ENCODE measurements at places on chromosomes 3 and 15.

- DNase-seq = no peak
These were observed 47.2 kb upstream of the GALNT15 start for GRCh38 chr3:16127249-16127648.

DNA sequence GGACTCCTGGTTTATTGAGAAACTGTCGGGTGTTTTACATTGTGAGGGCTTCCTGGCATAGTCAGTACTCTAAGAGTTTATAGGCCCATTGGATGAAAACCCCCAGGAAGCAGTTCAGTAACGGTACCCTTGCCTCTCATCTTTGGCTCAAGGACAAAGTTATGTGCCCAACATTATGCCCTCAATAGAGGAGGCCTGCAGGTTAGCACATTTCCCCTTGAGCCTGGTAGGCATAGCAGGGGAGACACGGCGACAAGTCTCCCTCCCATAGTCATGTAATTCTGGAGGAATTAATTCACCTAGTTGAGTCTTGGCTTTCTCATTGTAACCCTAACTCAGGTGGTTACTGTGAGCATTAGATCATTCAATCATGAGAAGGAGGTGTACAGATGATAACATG lies 60.5 kb downstream of the GHSR start:
- DNase-seq = no peak

DNA sequence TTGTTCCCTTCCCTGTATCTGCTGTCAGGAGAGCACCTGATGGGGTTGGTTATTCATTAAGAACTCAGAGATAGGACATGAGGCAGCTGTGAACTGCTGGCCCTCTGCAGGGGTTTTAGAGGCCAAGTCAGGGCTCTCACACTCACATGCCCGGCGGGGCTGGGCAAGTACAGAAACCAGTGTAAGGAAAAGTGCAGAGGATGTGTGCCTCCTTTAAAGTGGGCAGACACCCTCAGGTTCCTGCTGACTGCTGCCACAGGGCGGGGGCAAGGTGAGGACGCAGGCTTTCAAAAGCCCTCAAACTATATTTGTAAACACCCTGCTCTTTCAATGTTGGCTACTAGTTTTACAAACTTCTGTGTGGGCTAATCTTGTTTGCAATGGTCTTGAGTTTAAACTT lies 22.4 kb downstream of the CXCR6 start:
- DNase-seq = no peak

GRCh38 chr15:29880341-29880740 lies 58.1 kb upstream of the TJP1 start:
- no peak for DNase-seq

DNA sequence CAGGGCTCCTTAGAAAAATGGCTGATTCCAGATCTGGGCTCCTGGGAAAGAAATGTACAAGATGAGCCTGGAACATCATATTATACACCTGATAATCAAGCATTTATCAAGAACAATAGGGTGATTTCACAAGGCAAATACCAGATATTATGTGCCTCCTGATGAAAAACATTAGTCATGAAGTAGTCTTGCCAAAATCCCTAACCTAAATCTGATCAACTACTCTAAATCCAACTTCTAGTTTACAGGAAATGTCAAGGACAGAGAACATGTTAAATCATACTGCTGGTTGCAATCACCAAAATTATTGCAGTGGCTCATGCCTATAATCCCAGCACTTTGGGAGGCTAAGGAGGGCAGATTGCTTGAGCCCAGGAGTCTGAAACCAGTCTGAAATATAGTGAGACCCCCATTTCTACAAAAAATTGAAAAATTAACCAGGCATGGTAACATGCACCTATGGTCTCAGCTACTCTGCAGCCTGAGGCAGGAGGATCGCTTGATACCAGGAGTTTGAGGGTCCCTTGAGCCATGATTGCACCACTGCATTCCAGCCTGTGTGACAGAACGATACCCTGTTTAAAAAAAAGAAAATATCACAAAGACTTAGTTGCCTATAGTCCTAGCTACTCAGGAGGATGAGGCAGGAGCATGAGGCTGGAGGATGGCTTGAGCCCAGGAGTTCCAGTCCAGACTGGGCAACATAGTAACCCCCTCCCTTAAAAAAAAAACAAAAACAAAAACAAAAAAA lies 34.9 kb upstream of the ATP13A3 start:
- DNase-seq = no peak

DNA sequence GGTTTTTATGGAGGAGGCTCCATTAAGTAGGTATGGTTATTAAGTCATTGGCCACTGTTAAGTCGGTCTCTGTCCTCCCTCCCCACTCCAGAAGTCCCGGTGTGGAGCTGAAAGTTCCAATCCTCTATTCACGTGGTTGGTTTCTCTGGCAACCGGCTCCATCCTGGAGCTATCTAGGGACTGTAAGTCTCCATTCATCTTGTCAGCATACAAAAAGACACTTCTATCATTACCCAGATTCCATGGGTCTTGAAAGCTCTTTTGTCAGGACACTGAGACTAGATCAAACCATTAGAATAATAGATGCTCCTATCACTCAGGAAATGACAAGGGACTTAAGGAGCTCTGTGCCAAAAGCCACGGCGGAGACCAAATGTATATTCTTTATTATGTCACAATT lies 110.3 kb downstream of the PIK3CB start:
- DNase-seq = no peak

GRCh38 chr3:135138776-135139175 lies 343.7 kb downstream of the EPHB1 start:
- no peak for DNase-seq

GRCh38 chr3:38454884-38455638 lies 1.4 kb downstream of the ACVR2B start:
- DNase-seq = peak; percentile 52

GRCh38 chr15:100919481-100920405 lies 586 bp downstream of the LRRK1 start:
- DNase-seq = peak; percentile 61

- DNase-seq = no peak
These were observed 191.8 kb downstream of the FAM43A start for GRCh38 chr3:194877291-194878119.

DNA sequence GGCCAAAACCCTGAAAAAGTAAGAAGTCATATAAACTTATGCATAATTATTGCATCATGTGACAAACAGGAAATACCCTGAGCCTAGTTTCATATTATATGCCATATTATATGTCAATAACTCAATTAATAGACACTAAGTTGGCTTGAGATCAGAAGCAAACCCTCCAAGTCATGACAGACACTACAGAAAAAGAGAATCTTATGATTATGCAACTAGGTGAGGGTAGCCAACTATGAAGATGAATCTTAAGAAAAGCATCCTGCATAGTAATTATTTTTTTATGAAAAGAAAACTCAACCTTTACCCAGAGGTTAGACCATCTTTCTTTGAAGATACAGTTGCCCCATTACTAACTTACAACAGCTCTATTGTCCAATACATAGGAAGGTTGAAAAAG lies 192.4 kb upstream of the VEPH1 start:
- DNase-seq = no peak

DNA sequence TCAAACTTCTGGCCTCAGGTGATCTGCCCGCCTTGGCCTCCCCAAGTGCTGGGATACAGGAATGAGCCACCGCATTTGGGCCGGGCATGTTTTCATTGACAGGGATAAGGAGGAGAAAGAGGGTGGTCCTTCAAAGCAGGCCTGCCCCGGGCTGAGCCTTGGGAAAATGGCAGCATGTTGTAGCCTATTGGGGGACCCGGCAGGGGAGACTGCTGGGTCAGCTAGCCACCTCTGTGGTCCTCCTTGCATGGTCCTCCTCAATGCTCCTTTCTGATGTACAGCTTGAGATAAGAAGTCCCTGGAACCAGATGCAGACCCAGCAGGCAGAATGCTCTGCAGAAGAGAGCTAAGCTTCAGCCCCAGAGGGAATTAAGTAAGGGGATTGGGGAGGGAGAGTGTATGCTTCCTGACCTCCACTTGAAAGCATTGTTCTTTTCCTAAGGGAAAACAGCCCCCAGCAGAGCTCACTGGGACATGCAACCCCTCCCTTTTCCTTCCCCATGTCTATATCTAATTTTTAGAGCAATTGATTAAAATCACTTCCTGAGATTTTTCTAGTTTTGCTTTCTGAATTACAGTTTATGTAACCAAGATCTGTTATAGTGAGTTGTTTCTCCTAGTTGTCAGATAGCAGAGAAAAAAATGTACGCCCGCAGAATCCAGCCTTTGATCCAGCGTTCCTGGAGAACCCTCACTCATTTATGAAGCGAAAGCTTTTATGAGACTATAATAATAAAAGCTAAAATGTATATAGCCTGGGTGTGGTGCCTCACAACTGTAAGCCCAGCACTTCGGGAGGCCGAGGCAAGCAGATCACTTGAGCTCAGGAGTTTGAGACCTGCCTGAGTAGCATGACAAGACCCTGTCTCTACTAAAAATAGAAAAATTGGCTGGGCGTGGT lies 48.7 kb upstream of the VILL start:
- no peak for DNase-seq

- no peak for DNase-seq
These were observed 10.5 kb downstream of the ITIH4 start for GRCh38 chr3:52819936-52820335.

DNA sequence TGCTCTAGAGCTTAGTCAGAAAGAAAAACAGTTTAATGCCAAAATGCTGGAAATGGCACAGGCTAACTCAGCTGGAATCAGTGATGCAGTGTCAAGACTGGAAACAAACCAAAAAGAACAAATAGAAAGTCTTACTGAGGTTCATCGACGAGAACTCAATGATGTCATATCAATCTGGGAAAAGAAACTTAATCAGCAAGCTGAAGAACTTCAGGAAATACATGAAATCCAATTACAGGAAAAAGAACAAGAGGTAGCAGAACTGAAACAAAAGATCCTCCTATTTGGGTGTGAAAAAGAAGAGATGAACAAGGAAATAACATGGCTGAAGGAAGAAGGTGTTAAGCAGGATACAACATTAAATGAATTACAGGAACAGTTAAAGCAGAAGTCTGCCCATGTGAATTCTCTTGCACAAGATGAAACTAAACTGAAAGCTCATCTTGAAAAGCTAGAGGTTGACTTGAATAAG lies 150.5 kb upstream of the LRRFIP2 start:
- no peak for DNase-seq

DNA sequence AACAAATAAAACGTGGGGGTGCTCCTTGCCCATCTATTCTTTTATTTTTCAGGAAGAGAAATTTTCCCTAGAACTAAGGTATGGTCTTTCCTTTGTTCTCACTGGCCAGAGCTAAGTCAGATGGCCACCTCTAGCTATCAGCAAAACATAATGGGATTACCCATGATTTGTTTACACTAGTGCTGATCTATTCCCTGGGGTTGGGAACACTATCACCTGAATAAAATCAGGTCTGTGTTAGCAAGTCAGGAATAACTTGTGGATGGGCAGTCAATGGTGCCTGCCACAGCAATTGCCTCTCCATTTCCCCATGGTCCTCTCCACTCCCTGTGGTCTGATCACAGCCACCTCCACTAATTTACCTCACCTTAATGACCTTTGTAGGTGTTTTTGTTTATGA lies 181.7 kb upstream of the CADPS start:
- DNase-seq = no peak

GRCh38 chr3:37375184-37376127 lies 201.1 kb upstream of the LRRFIP2 start:
- DNase-seq = no peak

GRCh38 chr15:91870876-91871537 lies 17.5 kb downstream of the SLCO3A1 start:
- DNase-seq = no peak

GRCh38 chr3:50100386-50100785 lies 11.7 kb downstream of the RBM5 start:
- no peak for DNase-seq

- no peak for DNase-seq
These were observed 17.9 kb downstream of the CCDC12 start for GRCh38 chr3:46958467-46959160.

GRCh38 chr15:27575521-27575920 lies 523.6 kb downstream of the OCA2 start:
- DNase-seq = no peak

- no peak for DNase-seq
These were observed 155.9 kb upstream of the FEZF2 start for GRCh38 chr3:62529230-62529629.

GRCh38 chr15:32718821-32719716 lies 1.3 kb downstream of the GREM1 start:
- DNase-seq = no peak

GRCh38 chr3:31532587-31533168 lies at the start of gene STT3B:
Gene STT3B (plus strand): TSS chr3:31532925. CDS start chr3:31532999, 74 bp downstream.
- DNase-seq = peak; percentile 92

DNA sequence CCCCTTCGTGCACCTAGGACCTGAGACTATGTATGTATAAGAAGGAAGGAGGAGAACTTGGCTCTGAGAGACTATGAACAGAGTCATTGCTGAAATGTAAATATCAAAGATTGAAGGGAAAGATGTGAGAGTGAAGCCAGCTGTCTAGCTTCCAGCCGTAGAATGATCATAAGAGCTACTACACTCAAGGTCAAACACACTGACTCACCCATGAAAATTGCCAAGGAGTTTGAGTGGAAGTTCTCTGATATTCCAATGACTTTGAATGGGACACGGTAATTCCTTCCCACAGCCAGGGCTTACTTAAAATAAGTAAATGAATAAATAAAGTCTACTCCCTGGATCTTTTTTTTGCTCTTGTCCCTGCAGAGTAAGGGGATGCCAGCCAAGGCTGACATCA lies 398.9 kb upstream of the TPRG1 start:
- no peak for DNase-seq

DNA sequence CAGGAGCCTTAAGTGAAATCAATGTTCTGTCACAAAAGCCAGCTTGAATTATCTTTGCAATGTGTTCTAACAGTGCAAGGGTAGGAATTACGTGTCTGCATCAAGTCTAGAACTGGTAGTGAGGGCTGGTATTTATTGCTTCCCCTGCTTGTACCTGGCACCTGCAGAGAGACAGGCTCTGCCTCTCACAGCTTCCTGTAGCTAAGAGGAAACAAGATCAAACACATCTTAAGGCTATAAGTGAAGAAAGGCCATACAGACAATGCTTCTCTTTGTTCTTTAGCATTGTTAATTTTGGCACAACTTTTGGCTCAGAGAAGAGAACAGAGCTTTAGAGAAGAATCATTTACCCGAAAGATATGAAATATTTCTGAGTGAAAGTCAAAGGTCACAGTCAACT lies 479.9 kb downstream of the GRM7 start:
- no peak for DNase-seq

DNA sequence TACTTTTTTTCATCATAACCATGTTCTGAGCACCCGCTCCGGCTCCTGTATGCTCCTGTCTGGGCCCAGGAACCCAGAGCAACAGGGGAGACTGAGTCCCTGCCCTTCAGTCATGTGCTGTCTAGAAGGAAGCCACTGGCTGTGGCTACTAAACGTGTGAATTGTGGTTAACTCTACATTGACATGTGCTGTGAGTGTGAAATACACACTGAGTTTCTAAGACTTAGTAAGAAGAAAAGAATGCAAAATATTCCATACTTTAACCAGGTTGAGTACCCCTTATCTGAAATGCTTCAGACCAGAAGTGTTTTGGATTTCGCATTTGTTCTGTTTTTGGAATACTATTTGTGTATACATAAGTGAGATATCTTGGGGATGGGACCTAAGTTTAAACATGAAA lies 42.8 kb upstream of the CGNL1 start:
- DNase-seq = no peak

- DNase-seq = no peak
These were observed 167.2 kb downstream of the APBA2 start for GRCh38 chr15:29053006-29053405.

- DNase-seq = no peak
These were observed 20.6 kb downstream of the SNAPC5 start for GRCh38 chr15:66477011-66477410.

- DNase-seq = peak; percentile 56
These were observed 37.7 kb upstream of the LCTL start for GRCh38 chr15:66603301-66604179.

Data from GM06990 (cell line).